COLO829 (cell line): ENCODE measurements at places on chromosomes 13 and 19.

GRCh38 chr19:45815481-45816216 lies 541 bp upstream of the RSPH6A start:
- no peak for DNase-seq

- DNase-seq: no peak
Observed at GRCh38 chr19:34363094-34363493, 1.9 kb upstream of the GPI start.

DNA sequence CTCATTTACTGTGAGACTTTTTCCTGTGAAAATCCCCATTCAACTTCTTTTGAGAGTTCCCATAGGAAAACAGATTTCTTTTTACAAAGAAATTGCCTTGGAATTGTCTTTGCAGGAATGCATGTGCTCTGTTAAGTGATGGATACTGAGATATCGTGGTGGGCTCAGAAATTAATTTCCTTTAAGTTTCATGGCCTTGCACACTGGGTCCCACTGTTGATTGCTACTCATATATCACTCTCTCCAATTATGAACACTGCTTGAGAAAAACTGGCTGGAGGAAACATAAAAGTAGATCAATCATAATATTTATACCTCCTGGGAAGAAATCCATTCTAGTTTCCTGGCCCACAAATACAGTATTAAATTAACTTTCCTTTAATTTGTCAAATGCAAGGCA lies 131.3 kb downstream of the OXGR1 start:
- DNase-seq: no peak

DNA sequence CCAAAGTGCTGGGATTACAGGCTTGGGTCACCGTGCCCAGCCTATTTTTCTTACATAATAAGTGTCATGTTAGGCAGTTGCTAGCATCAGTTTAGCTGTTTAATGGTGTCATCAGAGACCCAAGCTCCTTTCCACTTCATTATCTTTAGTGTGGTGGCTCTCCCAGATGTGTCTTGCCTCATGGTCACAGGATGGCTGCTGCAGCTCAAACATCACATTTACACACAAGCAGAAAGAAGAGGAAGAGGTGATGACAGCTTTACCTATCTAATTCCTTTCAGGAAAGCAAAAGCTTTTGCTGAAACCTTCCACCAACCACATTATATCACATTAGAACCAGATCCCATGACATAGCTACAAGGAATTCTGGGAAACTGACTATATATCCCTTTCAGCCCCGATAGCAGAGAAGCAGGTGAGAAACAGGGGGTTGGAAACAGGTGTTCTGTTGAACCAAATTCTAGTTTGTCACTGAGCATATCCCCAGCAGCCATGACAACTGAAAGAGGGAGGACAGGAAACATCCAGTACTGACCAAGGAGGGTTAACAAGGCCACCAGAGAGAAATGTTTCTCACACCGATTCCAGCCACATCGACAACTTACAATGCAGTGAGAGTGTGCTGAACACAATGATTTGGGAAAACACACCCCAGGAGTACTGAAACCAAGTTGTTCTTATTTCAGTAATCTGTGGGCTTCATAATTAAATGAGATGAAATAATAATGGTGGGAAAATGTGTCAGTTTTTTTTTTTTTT lies 617.0 kb downstream of the UQCRFS1 start:
- no peak for DNase-seq

DNA sequence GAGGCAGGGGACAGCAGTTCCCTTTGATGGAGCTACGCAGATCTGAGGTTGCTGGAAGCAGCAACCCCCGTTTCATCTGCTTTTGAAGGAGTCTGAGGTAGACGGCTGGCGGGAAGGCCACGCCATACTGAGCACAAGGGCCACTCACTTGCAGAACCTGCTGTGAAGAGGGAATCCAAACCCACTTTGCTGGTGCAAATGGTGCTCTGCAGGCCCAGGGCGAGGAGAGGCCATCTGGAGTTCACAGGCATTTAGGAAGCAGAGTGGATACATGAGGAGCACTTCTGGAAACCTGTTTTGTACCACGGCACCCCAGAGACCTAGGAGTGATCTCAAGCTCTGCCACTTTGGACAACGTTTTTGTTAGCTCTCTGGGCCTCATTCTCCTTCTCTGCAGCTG lies 227.8 kb downstream of the UQCRFS1 start:
- no peak for DNase-seq

DNA sequence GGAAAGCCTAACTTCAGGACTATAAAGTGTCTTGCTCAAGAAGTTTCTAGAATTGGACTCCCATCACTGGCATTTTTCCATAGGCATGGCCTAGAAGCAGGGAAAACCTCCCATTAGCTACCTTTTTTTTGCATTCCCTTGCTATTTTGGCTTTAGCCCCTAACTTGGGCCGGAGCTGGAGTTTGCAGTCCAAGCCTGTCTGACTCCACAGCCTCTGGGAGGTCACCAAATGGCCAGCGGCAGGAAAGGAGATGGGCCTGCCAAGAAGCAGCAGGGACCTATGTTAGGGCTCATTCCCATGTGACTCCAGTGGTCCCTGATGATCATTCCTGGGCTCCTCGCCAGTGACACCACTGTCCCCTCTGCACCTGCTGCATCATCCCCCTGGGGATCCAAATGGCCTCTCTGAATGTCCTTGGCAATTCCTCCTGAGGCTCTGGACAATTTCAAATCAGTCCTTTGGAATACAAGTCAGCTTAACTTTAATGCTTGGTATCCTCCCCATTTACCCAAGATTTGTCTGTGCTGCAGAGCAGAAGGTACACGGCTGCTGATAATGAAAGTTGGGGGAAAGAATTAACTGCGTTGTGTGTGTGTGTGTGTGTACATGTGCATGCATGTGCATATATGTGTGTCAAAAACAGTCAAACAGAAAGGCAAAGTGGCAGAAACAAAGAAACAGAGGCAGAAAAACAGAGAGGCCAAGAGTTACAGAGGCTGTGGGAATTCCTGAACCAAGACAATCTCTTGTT lies 69.8 kb upstream of the SERP2 start:
- DNase-seq: no peak

DNA sequence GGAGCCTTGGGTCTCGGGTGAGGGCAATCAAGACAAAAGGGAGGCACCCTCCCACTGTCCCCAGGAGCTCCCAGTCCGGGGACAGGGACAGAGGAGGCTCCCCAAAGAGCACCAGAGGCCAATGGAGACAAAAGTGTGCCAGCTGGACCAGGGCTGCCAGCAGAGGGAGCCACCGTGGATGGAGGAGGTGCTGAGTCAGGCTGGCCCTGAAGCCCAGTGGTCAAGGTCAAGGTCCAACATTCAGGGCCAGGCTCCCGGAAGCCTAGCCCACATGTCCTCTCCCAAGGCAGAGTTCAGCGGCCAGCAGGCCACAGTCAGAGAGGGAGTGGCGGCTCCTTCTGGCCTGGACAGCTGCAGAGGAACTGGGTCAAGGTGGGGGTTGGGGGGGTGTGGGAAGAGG lies 8.4 kb downstream of the COL5A3 start:
- DNase-seq: no peak
